ENCODE measurements at places on chromosomes 5 and 9. TPM values are rescaled to one million over a fixed set of nuclear protein-coding genes. Genes with fewer than 3 reads are reported as not detected.

DNA sequence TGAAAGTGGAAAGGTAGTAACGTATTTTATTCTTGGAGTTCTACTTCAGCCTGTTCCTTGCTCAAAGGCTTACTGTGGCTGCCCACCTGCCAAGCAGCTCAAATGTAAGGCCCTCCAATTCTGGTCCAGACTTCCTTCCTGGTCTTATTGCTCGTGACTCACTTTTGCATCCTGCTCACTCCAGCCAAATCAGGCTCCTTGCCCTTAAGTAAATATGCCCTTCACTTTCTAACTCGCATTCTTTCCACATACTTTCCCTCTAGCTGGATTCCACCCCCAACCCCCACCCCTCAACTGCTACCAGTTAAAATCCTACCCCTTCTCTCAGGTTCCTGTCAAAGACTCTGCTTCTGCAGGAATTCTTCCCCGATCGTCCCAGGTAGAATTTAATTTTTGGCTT is 96.6 kb downstream of the GALNT10 start:
- no peak for DNase-seq

GRIA1 gene
- polyA plus RNA-seq, result 0.18 TPM

PCDHA4 gene
- polyA plus RNA-seq, result 0.05 TPM

TTC16 gene
- polyA plus RNA-seq, result 0.18 TPM

PPP2CA gene
- 62.9 TPM for polyA plus RNA-seq

FOXD4 gene
- 0.82 TPM for polyA plus RNA-seq

GRCh38 chr5:157930710-157931109 is 71.8 kb upstream of the CLINT1 start:
- no peak for DNase-seq

DNA sequence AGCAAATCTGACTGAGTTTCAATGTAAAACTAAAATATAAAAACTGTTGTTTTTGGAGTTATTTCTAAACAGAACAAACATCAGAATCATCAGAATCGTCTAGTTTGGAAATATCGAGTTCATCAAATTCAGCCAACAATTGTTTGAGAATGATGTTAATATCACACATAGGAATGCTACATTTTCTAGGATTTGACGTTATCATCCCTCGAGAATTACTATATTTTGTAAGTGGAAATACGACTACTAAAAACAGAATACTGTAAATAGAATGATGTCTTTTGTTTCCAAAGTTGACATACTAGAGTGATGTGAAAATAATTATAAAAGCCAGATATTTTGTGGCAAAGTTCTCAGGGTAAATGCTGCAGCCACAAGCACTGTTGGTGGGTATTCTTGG is 805.9 kb downstream of the TLE1 start:
- DNase-seq, result no peak

GZMA gene
- polyA plus RNA-seq, result 15.9 TPM

FBP2 gene
- 0.32 TPM for polyA plus RNA-seq

ROPN1L gene
- 0.68 TPM for polyA plus RNA-seq
